ENCODE measurements at places on chromosomes 7 and 10.
A peak's percentile ranks its signal among the peaks of the same experiment; 100 is the strongest.

- DNase-seq: no peak
Observed at GRCh38 chr10:45001381-45002148, 842 bp downstream of the ZNF22 start.

- DNase-seq: peak; percentile 76
Observed at GRCh38 chr10:33334805-33335550, 511 bp upstream of the NRP1 start.

- no peak for DNase-seq
Observed at GRCh38 chr7:98135984-98136383, 29.3 kb downstream of the LMTK2 start.

DNA sequence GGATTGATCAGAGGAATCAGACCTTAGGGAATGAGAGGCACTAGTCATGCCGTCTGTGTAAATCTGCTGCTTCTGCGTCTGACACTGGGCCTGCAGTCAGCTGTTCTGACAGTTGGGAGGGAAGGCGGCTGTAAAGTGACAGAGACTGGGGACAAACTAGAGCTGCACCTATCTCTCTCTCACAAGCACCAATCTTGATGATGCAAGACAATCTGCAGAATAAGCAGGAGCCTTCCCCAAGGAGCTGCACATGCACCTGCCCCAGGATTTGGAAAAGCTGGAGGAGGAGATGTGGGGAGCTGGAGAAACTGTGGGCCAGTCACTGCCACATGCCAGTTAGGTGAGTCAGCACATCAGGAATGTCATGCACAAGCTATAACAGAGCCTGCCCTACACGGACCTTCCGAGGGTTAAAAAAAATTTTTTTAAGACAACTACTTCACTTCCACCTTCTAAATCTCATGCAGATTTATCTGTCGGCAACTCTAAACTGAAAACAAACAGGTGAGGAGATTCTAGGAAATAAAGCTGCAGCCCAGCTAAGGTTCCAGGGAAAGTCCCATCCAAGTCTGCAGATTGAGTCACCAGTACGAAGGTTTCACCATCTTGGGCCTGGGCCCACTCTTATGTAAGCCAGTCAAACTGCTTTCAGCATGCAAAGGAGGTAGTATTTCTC, 39.2 kb downstream of the ENO4 start:
- no peak for DNase-seq

DNA sequence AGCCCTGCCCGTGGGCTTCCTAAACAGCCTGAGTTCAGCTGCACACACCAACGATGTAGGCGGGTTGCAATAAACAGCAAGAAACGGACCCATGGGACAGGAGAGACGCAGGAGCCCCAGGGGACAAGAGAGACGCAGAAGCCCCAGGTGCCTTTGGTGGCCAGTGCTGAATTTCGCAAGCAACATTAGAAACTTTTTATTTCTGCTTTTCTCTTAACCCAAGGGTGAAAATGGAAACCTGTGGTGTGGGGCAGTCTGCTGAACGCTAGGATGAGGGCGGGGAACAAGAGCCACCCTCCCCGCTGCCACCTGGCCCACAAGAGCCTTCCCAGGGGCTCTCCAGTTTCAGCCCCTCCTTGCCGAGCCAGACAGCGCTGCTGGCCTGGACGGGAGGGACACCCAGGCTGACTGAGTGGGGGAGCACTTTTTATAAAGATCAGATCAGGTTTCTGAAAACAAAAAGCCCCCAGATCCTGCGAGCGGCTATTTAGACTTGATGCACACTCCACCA, 20.0 kb upstream of the GPR146 start:
- DNase-seq: no peak

DNA sequence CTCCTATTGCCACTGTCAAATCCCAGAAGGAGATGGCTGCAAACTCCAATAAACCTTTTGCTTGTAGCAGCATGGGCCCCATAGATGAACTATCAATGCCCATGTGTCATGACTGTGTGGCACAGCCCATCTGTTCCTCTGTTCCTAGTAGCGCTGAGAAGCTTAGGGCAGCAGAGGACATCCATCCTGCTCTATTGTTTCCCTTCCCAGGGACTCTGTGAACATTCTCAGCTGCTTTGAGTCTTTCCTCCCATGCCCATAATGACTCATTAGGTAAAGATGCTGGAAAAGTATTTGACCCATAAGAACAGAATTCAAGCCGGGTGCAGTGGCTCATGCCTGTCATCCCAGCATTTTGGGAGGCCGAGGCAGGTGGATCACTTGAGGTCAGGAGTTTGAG, 28.3 kb downstream of the STMP1 start:
- no peak for DNase-seq

DNA sequence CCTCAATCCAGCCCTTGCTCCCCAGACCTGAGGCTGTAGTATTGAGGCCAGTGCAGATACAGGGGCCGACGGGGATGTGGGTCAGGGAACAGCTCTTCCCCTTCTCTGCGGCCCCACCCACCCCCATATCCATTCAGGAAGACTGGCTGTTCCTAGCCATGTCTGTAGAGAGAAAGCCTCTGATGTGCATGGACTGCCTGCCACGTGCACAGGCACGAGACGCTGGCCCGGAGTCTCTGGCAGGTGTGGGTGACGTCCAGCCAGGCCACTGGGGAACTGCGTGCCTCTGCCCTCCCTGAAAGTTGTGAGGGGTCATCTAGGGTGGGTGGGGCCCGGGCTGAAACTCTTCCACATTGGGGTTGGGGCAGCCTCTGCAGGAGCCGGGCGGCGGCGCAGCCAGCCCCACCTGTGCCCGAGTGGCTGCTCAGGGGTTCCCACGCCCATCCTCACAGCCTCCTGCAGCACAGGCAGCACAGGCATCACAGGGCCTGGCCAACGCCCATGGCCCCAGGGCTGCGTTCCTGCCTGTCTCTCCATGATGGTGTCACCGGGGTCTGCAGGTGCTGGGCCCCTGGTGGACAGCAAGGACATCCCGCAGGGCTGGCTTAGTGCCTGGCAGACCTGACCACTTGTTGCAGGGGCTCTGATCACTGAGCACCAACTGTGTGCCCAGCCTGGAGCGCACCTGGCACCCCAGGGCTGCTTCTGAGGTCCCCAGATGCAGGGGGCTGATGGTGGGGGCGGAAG, 27.5 kb downstream of the MICALL2 start:
- DNase-seq: no peak

DNA sequence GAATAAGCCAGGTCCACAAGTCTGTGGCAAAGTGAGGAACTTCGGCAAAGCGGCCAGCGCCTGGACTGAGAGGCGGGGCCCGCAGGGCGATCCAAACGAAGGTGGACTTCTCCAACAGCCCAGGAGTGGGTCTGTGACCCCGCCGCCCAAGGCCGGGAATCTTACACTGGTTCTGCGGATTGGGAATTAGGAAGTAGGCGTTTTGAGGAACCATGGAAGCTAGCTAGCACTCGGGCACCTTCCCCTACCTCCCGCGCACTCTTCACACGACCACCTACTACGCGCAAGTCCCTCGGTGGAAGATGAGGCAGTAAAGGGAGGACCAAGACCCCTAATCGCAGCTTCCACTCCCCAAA, 570 bp upstream of the ARF5 start:
- no peak for DNase-seq

DNA sequence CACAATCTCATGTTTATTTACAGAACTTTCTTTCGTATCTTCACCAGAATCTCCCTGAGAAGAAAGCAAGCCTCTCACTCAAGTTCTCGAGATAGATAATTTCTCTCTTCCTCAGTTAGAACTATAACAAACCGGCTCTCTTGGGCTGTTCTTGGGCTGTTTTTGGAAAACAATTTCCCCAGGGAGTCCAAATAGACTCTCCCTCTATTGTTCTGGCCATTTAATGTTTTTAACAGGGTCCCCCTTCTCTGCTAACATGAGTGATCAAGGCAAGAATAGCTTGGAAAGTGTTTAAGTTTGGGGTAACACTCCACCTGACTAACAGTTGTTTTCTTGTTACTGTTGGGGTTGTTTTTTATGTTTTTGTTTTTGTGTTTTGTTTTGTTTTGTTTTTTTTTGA, 64.8 kb upstream of the UCN3 start:
- no peak for DNase-seq

DNA sequence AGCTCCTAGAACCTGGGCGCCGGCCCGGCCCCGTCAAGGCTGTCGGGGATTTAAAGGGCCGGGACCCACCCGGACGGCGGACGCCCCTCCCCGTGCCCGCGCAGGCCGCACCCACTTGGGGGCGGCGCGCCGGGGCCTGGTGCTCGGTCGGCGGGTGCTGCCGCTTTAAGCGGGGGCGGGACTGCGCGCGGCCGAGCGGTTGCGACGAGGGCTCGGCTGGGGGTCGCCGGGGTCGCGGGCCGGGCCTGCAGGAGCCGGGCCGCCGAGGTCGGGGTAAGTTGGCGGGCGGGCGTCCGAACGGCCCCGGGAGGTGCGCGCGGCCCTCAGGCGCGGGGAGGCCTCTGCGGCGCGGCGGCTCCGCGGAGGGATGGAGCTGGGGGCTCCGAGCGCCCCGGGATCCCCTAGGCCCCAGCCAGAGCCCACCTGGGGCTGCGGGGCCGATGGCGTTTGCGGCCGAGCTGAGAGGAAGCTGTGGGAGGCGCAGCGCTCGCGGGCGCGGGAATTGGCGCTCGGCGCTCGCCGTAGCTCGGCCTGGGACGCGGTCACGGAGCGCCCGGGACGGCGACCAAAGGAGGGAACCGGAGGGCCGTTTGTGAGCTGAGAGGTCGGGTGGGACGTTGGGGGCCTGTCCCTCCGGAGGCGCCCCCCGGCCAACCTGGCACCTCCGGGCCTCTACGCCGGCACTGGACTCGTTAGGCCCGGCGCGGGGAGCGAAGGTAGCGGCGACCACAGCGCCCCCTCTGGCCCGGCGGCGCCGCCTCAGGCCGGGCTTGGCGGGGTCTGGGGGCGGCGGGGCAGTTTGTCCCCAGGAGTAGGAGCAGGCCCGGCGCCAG, at the start of gene TRRAP:
TSS of gene TRRAP (plus strand) at position 168 of the 833 bp plus-strand sequence. CDS start 2,619 bp downstream, outside the sequence.
- peak; percentile 72 for DNase-seq

GRCh38 chr10:118542205-118542604, 53.2 kb downstream of the PRLHR start:
- DNase-seq: no peak

- no peak for DNase-seq
Observed at GRCh38 chr7:42549866-42550485, 313.0 kb upstream of the GLI3 start.

DNA sequence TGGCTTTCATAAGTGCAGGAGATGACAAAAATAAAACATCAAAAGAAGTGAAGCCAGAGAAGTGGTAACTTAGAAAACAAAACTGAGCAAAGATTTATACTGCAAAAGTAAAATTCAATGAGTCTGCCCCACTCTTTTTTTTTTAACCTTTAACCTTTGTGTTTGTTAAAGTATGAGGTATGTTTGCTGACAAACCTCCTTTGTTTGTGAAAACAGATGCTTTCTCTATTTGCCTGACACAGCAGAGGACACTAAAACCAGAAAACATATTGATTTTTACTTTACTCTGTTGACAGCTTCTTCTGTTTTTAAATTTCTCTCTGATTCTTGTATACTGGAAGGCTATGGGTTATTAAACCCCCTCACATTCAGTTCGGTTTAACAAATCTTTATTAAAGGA, 57.6 kb downstream of the SGMS1 start:
- no peak for DNase-seq

- DNase-seq: no peak
Observed at GRCh38 chr7:14836006-14836405, 66.5 kb downstream of the DGKB start.

GRCh38 chr10:106560925-106561640, 603.4 kb downstream of the SORCS1 start:
- no peak for DNase-seq

GRCh38 chr7:114856625-114857024, 65.3 kb upstream of the MDFIC start:
- DNase-seq: peak; percentile 29

DNA sequence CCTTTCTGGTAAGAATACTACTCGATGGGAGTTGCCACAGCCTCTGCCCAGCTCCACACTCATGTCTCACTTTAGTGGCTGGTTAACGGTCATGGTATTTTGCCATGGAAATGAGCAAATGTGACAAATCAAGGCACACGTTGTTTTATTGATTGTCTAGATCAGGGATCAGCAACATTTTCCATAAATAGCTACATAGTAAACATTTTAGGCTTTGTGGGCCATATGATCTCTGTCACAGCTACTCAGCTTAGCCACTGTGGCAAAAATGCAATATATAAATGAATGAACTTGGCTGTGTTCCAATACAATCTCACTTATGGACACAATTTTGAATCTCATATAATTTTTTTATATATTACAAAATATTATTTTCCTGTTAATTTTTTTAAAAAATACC, 76.9 kb downstream of the COBL start:
- DNase-seq: no peak

DNA sequence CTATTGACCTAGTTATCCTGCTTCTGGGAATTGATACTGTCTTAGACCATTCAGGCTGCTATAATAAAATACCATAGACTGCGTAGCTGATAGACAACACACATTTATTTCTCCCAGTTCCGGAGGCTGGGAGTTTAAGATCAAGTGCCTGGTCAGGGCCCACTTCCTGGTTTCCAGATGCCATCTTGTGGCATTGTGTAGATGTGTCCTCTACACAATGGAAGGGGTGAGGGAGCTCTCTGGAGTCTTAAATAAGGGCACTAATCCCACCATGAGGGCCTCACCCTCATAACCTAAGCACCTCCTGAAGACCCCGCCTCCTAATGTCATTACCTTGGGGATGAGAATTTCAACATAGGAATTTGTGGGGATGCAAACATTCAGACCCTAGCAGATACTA, 62.4 kb downstream of the SLC35B4 start:
- no peak for DNase-seq

DNA sequence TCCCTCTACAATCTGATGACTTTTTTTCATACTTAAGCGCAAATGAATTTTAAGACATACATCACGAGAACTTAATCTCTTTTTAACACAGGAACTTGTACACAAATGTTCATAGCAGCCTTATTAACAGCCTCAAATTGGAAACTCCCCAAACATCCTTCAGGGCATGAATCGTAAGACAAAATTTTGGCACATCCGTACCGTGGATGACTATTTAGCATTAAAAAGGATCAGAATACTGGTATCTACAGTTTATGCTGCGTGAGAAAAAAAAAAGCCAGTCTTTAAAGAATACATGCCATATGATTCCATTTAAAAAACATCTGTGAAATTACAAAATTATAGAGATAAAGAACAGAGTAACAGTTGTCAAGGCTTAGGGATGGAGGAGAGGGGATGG, 46.8 kb downstream of the PDE1C start:
- DNase-seq: no peak

DNA sequence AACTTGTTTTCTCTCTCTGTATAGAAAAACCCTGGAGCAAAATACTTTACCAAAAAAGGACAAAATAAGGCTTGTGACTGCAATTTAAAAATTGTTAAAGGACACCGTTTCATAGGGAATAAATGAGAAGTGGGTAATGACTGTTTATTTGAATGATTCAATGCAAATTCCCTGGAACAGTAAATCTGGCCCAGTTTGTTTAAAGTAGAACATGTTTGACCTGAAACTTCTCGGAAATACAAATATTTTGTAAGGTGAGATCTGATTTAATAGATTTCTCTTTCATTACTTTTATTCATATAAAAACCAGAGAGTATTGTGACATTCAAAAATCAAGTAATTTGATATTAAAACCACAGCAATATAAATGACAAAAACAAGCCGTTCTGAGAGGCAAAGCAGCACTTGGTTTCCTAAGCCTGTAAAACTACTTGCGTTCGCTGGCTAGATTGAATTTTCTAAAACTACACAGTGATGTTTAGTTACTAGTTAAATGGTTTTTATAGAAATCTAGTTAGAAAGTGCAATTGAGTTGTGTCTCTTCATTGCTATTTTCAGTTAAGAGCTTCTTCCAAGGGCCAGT, 76.8 kb upstream of the PITRM1 start:
- DNase-seq: no peak

- DNase-seq: no peak
Observed at GRCh38 chr10:27626890-27627289, 118.7 kb downstream of the MKX start.

GRCh38 chr7:139691253-139691781, 86.5 kb downstream of the HIPK2 start:
- no peak for DNase-seq

Measured in neuronal stem cell (in vitro differentiated cells).